HL-60 (cell line): ENCODE measurements at places on chromosomes 6 and 20.

- DNase-seq = no peak
Observed at GRCh38 chr20:23287354-23288190, 63.0 kb upstream of the NXT1 start.

GRCh38 chr6:50846144-50846851, 27.6 kb downstream of the TFAP2B start:
- DNase-seq = no peak

GRCh38 chr6:1291381-1291780, 20.5 kb upstream of the FOXQ1 start:
- no peak for DNase-seq

GRCh38 chr6:67450641-67451040, 1184.4 kb upstream of the ADGRB3 start:
- DNase-seq = no peak

DNA sequence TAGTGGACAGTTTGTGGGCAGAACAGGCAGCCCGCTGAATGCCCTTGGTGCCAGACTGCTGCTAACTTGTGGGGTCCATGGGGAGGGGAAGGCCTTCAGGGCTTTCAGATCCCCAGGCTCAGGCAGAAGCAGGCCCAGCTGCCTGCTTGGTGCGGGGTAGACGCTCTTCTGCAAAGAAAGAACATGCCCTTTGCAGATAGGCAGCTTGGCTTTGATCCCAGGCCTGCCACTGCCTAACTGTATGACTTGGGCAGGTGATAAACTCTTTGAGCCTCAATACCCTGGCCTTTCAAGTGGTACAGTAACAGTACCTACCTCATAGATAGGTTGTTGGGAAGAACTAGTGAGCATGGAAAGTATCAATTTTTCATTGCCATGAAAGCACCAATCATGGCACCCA, 28.4 kb downstream of the CHMP4B start:
- no peak for DNase-seq

- DNase-seq = no peak
Observed at GRCh38 chr6:76633259-76633658, 560.8 kb upstream of the IMPG1 start.

- DNase-seq = no peak
Observed at GRCh38 chr20:36571564-36572504, 1.6 kb upstream of the TGIF2 start.

DNA sequence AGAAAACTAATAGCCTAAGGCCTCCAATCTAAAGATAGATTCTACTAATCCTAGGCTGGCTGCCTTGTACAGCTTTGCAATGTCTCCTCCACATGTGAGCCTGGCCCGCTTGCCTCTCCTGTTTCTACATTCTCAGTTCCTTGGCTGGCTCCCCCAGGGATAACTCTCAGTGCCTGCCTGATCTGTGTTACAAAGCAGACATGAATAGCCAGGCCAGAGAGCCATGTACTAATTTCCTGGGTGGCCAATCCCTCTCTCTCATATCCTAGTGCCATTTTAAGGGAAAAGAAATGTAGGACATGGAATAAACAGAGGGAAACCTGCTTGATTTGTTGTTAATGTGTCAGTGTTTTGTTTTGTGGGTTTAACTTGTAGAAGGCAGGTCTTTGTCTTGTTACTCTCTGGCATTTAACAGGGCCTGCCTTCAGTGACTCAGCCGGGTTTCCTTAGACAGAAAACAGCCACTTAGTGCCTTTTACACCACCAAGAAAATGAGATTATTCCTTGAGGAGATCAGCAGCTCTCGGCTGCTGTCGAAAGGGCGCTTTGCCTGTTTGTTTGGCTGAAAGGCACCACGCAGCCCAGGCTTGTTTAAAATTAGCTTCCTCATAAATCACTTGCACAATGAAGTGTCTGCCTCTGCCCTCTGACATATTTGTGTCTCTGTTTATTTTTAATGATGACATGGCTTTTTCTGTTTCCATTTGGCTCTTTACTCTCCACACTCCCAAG, 702.7 kb downstream of the MAFB start:
- DNase-seq = no peak

DNA sequence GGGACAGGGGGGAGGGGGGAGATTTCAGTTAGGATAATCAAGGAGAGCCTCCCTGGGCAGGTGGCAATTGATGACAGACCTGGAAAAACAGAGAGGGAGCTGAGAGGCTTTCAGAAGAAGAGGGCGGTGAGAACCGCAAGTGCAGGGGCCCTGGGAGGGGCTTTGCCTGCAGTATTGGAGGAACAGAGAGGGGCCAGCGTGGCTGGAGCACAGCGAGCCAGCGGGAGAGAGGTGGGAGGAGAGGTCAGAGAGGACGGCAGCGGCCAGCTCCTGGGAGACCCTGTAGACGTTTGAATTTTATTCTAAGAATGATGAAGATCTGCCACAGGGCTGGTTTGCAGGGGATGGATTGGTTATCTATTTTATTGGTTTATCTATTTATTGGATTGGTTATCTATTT, 34.5 kb upstream of the NOL4L start:
- no peak for DNase-seq

DNA sequence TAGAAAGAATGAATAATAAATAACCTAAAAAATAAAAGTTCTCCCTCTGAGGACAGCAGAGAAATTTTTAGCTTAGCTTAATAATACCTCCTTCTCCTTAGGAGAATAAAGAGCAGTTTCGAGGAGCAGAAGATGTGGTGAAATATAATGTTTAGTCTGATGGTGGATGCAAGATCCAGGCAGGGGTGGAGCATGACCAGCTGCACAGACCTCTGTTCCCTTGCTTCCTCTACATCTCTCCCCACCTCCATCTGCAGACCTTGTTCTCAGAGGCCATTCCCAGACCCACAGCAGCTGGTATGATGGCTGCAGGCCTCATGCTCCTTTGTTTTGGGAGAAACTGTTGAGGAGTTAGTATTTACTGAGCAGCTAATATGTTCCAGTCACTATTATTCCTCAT, 1.5 kb downstream of the BTN3A2 start:
- peak; percentile 44 for DNase-seq

DNA sequence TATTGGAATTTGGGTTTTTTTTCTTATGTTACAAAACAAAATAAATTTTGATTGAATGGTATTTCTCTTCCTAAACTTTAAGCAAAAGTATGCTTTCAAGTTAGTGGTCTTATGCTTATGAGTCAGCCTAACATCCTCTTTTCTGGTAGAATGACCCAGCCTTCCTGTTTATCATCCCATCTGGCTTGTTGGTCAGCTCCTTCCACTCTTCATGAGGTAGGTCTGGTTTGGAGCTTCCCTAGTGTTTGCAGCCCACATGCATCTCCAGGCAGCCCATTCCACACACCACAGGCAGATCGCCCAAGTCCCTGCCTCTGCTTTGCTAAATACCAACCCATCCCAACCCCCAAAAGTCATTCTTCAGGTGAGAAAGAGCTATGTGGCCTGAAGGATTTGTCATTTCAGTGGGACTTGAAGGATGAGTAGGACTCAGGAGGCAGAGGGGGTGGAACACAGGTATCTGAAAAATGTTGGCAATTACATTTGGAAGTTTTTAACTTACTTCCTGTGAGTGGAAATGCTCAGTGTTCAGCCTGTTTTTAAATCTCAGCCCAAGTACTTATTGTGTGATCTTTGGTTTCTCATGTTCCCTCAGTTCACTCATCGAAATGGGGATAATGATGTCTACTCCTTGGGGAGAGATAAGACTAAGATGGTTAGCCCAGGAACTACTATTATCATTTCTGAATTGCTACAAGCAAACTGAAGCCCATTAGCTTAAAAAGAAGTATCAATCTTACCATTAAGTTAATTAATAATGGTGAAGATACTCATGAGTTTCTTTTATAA, 294.0 kb downstream of the ADGB start:
- DNase-seq = peak; percentile 75

GRCh38 chr6:51550243-51550642, 537.2 kb downstream of the PKHD1 start:
- no peak for DNase-seq

DNA sequence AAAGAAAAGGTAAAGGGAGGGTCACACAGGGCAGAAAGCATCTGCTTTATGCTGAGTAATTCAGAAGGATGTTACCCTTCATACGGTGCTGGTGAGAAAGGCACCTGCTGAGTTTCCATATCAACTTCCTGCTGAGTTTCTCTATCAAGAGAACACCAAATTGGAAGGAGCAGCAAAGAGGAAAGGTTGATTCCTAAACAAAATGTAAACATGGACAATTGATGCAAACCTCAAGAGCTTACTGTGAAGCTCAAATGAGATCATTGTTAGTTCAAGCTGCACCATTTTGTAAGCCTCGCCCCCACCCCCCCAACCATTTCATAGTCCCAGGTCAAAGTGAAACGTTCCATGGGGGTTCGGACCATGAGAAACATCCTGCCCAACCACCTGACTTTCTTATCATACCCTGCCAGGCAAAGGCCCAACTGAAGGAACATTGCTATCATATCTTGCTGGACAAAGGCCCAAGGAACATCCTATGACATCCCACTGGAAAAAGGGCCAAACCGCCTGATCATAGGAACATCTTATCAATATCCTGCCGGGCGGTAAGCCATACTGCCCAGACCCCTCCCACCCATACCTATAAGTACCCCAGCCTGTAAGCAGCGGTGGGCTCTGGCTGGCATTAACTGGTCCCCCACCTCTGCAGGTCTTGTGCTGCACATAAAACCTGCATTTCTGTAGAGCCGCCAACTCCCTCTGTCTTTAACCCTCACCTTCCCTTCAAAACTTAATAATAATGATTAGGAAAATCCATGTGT, 171.6 kb downstream of the UBE3D start:
- no peak for DNase-seq

DNA sequence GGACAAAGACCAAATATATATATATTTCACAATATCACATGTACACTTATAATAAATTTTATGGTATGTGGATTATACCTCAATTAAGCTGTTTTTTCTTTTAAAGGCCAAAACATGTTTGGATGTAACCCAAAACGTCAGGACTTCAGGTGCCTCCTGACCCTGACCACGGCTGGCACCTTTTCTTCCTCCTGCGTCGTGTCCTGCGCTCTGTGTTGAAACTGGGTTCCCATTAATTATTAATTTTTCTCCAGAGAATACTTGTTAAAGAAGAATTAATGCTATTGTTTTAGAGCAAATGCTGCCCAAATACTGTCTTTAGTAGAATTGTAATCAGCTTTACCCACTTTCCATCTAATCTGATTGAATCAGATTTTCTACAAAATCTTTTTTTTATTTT, 46.7 kb upstream of the VSX1 start:
- no peak for DNase-seq

DNA sequence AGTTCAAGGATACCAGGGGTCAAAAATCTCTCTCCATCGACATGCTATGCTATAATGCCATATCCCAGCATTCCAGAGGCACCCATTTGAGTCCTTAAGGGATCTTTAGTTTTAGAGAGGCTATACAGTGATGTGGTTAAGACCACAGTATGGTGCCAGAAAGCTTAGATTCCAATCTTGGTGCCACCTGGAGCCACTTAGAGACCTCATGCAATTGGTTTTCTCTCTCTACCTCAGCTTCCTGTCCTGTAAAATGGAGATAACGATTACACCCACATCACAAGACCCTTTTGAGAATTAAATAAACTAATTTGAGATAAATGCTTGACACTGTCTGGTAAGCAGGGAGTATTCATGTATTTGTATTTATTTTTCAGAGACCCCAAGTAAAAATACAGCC, 39.0 kb downstream of the PLAGL1 start:
- DNase-seq = no peak
